ENCODE measurements at places on chromosomes 16 and 17.
A peak's percentile ranks its signal among the peaks of the same experiment; 100 is the strongest.

GRCh38 chr17:82236142-82236971, 7.5 kb downstream of the SLC16A3 start:
- DNase-seq: peak; percentile 78

- DNase-seq: no peak
These were observed 121.9 kb upstream of the PLCG2 start for GRCh38 chr16:81657224-81657623.

DNA sequence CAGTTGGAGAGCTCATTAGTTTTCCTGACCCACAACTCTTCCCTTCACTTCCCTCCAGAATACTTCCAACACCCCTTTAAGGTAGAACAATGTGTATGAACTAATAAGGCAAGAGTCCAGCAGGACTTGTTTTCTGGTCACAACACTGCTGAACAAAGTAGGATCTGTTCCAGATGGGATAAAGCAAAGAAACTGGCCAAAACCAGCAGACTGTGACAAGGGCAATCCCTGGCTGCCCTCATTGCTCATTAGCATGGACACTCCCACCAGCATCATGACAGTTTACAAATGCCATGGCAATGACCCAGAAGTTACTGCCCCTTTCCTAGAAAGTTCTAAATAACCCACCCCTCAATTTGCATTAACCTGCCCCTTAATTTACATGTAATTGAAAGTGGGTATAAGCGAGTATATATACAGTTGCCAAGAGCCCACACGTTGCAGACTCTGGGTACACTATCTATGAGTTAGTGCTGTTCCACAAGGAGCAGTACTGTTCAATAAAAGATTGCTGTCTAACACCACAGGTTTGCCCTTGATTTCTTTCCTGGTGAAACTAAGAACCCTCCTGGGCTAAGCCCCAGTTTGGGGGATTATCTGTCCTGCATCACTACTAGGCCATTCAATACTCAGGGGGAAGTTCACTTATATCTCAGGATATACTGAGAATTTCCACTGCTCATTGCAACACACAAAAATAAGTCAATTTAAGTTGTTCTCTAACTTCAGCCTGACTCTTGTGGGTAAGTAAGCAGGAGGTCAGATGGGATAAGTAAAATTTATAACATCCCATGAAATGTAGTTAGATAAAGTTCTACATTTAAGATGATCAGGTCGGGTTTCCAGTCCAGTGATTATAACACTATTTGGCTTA, 82.3 kb downstream of the SSH2 start:
- no peak for DNase-seq

DNA sequence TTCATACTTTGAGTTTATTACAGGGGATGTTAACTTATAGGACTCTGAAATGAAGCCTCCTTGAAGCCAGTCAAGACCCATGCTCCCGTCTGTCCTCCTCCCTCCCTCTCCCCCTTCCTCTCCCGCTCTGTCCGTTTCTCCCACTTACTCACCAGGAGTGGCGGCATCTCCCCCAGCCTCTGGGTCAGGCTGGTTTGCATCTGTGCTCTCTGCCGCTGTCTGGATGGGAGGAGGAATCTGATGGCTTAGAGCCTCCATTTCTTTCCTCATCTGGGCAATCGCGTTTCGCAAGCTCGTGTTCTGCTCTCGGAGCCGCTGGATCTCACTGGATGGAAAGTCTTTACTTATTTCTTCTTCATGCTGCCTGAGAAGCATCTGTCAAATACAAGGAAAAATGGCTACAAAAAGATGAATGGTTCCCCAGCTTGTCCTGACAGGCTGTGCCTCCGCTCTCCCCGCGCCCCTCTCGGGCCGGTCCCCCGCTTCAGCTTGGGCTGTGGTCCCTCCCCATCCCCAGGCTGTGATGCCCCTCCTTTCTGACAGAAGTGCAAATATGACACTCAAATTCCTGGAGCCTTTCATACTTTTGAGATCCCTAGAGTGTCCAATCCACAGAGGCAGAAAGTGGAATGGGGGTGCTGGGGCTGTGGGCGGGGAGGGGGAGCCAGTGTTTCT, 40.0 kb downstream of the CCDC57 start:
- DNase-seq: no peak

DNA sequence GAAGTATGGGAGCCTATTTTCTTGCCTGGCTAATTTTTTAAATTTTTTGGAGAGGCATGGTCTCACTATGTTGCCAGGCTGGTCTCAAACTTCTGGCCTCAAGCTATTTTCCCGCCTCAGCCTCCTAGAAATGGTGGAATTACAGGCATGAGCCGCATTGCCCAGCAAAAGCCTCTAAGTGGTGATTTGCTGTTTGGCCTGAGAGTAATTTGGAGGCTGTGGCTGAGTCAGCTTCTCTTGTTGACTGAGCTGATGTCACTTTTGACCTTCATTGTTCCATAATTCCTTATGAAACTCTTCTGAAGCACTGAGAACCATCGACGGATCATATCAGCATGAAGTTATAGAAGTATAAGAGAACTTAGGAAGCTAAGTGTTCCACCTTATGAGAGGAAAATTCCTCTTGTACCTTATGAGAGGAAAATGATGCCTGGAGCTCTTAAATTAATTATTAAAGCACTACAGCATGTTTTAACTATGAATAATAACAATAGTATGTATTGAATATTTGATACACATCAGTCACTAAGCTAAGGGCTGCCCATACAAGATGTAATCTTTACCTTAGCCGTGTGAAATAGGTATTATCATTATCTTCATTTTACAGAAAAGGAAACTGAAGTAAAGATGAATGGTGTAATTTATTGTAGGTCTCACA, 220.8 kb upstream of the MON1B start:
- no peak for DNase-seq

DNA sequence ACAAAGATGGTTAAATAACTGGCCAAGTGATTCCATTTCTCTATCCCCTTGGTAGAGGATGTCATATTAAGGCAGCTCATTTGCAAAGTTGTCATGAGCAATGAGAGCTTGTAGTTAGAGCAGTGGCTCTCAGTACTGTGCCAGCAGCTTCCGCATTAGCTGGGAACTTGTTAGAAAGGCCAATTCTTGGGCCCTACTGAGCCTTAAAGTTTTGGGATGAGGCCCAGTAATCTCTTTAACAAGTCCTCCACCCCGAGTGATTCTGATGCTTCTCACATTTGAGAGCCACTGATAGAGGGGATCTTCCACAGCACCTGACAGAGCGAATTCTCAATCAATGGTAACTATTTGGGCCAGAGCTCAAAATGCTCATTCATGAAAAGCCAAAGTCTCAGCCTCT, 20.2 kb upstream of the CCL1 start:
- DNase-seq: no peak

DNA sequence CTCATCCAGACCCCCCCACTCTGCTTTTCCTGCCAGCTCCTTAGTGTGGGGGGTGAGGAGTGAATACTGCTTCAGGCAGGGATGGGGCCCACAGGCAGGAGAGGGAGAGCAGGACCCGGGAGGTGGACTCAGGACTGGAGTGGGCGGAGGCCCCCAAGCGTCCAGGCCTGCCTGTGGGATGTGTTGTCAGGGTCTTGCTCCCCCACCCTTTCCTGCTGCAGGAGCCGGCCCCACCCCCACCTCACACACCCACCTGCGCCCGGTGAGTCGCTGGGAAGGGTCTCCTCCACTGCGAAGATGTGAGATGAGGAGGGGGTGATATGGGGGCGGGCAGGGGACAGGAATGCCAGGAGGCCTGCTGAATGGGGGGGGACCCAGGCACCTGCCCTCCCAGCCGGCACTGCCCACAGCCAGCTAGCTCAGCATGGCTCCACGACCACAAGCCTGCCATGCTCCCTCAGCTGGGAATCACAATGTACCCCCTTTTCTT, 1.1 kb downstream of the FAM171A2 start:
- no peak for DNase-seq

DNA sequence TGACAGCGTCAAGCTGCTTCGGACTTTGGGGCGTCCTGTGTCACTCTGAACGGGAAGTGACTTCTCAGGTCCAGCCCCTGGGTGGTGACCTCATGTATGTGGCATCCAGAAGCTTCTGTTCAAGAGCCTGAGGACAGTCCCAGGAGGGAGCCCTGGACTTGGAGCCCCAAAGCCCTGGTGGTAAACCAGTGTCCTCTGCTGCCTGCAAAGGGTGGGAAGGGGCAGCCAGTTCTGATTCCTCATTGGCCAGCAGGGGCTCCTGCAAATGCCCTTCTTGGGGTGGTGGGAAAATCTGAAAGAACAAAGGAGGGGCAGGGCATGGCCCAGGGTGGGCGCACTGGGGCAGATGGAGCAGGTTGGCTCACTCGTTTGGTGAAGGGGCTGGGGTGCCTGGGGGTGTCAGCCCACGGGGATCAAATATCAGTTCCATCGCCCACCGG, 1.6 kb downstream of the OSGIN1 start:
- DNase-seq: no peak

DNA sequence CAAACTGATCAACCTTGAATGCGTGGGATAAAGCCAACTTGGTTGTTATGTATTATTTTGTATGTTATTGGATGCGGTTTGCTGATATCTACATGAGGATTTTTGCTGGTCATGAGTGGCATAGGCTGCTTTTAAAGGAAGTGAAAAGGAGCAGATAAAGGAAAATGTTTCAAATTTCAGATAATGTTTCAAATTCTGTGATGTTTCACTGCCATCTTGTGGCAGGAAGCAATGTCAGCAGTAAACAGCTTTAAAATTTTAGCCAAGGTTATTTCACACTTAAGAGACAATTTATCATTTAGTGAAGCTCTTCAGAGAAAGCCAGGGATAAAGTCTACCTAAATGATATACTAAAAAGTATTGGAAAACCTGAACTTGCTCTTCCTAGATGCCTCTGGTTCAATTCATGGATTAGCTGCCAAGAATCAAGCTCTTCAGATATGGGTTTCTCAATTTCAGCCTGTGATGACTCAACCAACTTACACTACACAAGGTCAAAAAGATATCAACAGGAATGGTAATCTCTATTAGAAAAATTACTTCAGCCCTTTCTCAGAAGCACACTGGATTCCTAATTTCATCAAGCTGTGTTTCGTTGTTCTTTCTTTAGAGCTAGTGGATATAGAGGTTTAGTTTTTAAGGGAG, 136.0 kb upstream of the C17orf78 start:
- peak; percentile 4 for DNase-seq

DNA sequence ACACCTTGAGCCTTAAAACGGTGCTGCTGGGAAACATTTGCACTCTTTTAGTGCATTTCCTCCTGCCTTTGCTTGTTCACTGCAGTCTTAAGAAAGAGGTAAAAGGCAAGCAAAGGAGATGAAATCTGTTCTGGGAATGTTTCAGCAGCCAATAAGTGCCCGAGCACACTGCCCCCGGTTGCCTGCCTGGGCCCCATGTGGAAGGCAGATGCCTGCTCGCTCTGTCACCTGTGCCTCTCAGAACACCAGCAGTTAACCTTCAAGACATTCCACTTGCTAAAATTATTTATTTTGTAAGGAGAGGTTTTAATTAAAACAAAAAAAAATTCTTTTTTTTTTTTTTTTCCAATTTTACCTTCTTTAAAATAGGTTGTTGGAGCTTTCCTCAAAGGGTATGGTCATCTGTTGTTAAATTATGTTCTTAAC, 4.4 kb downstream of the SOX9 start:
- no peak for DNase-seq

DNA sequence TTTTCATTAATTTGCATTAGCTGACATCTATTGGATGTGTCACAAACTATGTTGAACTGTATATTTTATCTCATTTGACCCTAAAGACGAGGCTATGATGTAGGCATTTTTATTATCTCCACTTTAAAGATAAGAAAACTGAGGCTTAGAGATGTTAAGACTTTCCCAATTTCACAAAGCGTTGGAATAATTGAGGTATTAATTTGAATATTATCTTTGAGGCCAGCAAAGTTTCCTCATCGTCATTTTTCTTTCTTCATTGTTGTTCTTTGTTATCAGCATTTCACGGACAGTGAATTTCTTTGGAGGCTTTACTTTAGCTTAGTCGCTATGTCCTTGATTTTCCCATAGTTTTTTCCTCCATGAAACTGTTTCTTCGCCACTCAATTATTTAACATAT, 227.5 kb upstream of the MYOCD start:
- DNase-seq: no peak

All from NCI-H1694 (cell line).